Osteocyte (in vitro differentiated cells): ENCODE measurements at places on chromosomes 2 and 18. TPM values are rescaled to one million over a fixed set of nuclear protein-coding genes. Genes with fewer than 3 reads are reported as not detected.

DNA sequence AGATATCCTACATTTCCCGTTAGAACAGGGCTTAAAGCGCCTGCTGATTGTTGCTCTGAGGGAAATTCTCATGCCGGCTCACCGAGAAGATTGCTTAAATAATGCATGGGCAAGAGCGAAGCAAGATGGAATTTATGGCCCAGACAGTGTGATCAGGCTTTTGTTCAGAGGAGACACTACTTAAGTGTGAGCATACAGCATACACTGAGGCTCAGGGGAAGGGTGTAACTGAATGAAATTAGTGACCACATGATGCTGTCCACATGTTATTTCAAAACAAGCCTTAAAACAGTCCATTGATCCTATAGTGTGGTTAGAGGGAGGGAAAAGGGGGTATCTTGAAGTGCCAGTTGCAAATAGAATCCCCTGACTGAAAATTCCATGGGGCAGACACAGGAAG is 125.5 kb downstream of the RAPGEF4 start:
- H3K36me3 ChIP-seq = no peaks in the 10 kb centered on the region
- H3K27me3 ChIP-seq = peaks cover 2% of the 10 kb centered on the region
- no peak overlapping the region for H3K27ac ChIP-seq
- H3K4me3 ChIP-seq = no peak overlapping the region
- peaks cover 19% of the 10 kb centered on the region for H3K4me1 ChIP-seq
- no peak for DNase-seq

GRCh38 chr2:26959331-26959730 is 11.1 kb upstream of the MAPRE3 start:
- DNase-seq = no peak
- peaks cover 67% of the 10 kb centered on the region for H3K27me3 ChIP-seq
- H3K4me3 ChIP-seq = no peak overlapping the region

GRCh38 chr2:37802899-37803379 is 122.1 kb upstream of the RMDN2 start:
- no peak overlapping the region for H3K4me3 ChIP-seq
- H3K4me1 ChIP-seq = peaks cover 46% of the 10 kb centered on the region
- no peak for DNase-seq
- H3K27me3 ChIP-seq = no peaks in the 10 kb centered on the region
- peak overlapping the region; percentile 82 for H3K27ac ChIP-seq

GRCh38 chr18:48814490-48815178 is 136.1 kb downstream of the SMAD7 start:
- H3K27ac ChIP-seq = peak overlapping the region; percentile 71
- no peaks in the 10 kb centered on the region for H3K27me3 ChIP-seq
- H3K4me1 ChIP-seq = peaks cover 28% of the 10 kb centered on the region
- peaks cover 39% of the 10 kb centered on the region for H3K36me3 ChIP-seq
- peak; percentile 56 for DNase-seq

- H3K27me3 ChIP-seq = no peaks in the 10 kb centered on the region
- H3K4me1 ChIP-seq = peaks cover 7% of the 10 kb centered on the region
- H3K4me3 ChIP-seq = no peak overlapping the region
- H3K36me3 ChIP-seq = no peaks in the 10 kb centered on the region
These were observed 3.9 kb downstream of the ANKRD44 start for GRCh38 chr2:197306696-197307040.

PTCD3 gene
- 70.9 and 71.8 TPM in 2 replicates for total RNA-seq

- H3K36me3 ChIP-seq = no peaks in the 10 kb centered on the region
- H3K4me3 ChIP-seq = no peak overlapping the region
- no peak for DNase-seq
- H3K4me1 ChIP-seq = no peaks in the 10 kb centered on the region
- no peak overlapping the region for H3K27ac ChIP-seq
- peaks cover 13% of the 10 kb centered on the region for H3K27me3 ChIP-seq
These were observed 77.4 kb downstream of the KCNF1 start for GRCh38 chr2:10989151-10989550.

GRCh38 chr2:238104226-238104690 is 4.1 kb downstream of the ESPNL start:
- H3K4me1 ChIP-seq = peaks cover 11% of the 10 kb centered on the region
- H3K27me3 ChIP-seq = no peaks in the 10 kb centered on the region
- no peak overlapping the region for H3K4me3 ChIP-seq
- no peak overlapping the region for H3K27ac ChIP-seq
- DNase-seq = peak; percentile 70

DNA sequence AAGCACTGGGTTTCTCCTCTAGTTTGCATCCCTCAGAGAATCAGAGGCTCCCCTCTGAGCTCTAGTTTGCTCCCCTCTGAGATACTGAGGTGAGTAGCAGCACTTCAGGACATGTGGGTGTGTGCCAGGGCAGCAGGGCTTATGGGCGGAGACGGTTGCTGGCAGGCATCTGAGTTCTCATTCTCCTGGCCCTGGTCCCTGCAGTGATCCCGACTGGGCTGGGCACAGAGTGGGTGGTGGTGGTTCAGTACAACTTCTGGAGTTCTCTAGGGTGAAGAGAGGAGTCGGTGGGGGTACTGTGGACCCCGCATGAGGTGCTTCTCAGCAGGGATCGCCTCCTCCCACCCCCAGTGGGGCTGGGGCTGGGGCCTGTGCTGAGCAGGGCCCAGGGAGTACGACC is 47.9 kb downstream of the BOLA3 start:
- no peak overlapping the region for H3K4me3 ChIP-seq
- H3K27ac ChIP-seq = no peak overlapping the region
- H3K4me1 ChIP-seq = no peaks in the 10 kb centered on the region
